ENCODE measurements at places on chromosomes 11 and 22.

- no peak for DNase-seq
Measured at GRCh38 chr11:19962801-19963175, 197.5 kb downstream of the DBX1 start.

GRCh38 chr22:50329236-50329635 lies 2.4 kb upstream of the DENND6B start:
- DNase-seq, result no peak

DNA sequence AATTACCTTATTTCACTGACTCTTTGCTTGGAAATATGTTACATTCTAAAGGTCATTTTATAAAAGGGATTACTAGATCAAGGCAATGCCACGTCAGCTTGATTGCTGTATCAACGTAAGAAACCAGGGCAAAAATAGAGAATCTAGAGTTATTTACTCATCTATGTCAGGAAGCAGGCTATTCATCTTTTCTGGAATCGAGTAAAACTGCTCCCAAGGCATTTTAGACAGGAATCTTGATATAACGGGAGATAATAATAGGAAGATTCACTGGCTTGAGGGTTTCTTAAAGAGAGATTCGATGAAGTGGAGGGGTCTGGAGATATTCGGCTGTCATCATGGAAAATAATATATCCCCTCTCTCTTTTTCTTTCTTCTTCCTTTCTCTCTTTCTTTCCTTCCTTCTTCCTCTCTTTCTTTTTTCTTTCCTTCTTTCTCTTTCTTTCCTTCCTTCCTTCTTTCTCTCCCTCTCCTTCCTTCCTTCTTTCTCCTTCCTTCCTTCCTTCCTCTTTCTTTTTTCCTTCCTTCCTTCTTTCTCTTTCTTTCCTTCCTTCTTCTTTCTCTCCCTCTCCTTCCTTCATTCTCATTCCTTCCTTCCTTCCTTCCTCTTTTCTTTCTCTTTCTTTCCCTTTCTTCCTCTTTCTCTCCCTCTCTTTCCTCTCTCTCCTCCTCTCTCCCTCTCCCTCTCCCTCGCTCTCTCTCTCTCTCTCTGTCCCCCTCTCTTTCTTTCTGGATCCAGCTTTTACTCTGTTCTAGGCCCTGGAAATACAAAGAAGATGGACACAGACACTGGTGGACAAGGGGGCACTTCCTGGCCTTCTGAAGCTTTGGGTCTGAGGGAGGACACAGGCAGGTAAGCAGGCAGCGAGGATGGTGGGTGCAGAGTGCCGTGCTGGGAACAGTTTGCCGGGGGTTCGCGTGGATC lies 18.1 kb upstream of the RASD2 start:
- no peak for DNase-seq

DNA sequence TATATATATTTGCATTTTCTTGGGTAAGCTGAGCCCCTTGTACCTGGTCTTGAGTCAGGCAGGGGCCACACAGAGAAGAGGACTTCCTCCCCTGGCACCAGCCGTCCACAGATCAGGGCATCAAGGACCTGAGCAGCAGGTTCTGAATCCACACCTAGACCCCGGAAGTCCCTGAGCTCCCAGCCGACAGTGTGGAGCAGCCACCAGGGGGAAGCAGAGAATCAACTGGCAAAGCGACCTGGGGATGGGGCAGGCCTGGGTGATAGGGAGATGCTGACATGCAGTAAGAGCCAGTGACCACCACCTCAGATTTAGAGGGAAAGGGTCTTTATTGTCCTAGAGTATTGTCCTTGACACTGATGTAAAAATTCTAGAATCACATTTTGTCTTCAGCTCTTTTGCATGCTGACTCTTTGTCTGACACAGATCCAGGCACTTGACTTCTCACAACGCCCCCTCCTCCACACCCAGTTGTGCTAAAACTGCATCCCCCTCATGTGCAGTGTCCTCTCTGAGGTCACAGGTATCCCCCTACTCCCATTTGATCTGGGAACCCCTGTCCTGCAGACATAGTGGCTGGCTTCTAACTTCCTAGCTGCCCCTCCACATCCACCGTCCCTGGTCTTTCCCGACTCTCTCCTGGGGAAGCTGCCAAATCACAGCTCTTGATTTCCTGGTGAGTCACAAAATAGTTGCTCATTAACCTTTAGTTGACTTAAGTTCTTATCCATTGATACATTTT lies 109.3 kb downstream of the GGTLC2 start:
- DNase-seq, result peak; percentile 35

GRCh38 chr11:119316016-119316728 lies 758 bp downstream of the MCAM start:
- DNase-seq, result no peak

GRCh38 chr11:23866641-23867040 lies 630.2 kb upstream of the LUZP2 start:
- no peak for DNase-seq

DNA sequence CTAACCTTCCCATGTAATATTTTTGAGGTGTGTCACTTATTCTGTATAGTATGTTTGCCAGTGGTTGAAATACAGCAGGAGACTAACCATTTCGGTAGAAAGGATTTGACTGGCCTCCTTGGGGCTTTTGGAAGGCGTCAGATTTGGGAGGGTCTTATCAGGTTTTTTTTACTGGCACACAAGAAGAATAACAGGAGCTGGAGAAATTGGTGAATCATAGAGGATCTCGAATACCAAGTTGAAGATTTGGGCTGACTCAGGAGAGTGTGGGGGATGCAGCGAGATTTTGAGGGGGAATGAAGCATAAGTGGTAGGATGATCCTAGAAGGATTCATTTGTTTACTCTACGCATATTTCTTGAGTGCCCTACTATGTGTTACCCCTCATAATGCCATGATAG lies 200.5 kb downstream of the DDX10 start:
- DNase-seq, result no peak

GRCh38 chr11:121613724-121614123 lies 161.0 kb upstream of the SORL1-AS1 start:
- no peak for DNase-seq

GRCh38 chr22:28656181-28656580 lies 23.5 kb downstream of the TTC28 start:
- no peak for DNase-seq

- DNase-seq, result no peak
Measured at GRCh38 chr22:40965936-40966725, 15.0 kb downstream of the RBX1 start.

- no peak for DNase-seq
Measured at GRCh38 chr22:29951791-29952413, 68.9 kb downstream of the MTMR3 start.

DNA sequence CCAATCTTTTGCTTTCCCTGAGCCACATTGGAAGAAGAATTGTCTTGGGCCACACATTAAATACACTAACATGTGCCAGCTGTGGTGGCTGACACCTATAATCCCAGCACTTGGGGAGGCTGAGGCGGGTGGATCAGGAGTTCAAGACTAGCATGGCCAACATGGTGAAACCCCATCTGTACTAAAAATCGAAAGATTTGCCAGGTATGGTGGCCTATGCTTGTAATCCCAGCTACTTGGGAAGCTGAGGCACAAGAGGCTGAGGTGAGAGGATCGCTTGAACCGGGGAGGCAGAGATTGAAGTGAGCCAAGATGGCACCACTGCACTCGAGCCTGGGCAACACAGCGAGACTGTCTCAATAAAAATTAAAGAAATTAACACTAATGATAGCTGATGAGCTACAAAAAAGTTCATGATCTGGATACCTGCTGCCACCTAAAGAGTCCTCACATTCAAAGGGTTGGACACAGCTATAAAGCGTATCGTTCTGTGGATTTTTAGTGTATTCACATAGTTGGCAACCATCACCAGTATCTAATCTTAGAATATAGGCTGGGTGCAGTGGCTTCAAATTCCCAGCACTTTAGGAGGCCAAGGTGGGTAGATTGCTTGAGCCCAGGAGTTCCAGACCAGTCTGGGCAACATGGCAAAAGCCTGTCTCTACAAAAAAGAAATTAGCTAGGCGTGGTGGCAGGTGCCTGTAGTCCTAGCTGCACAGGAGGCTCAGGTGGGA lies 3.4 kb upstream of the LDHC start:
- DNase-seq, result no peak

GRCh38 chr11:122248131-122248530 lies 132.1 kb upstream of the BLID start:
- DNase-seq, result no peak

GRCh38 chr11:92424281-92424680 lies 199.7 kb downstream of the FAT3 start:
- DNase-seq, result no peak

DNA sequence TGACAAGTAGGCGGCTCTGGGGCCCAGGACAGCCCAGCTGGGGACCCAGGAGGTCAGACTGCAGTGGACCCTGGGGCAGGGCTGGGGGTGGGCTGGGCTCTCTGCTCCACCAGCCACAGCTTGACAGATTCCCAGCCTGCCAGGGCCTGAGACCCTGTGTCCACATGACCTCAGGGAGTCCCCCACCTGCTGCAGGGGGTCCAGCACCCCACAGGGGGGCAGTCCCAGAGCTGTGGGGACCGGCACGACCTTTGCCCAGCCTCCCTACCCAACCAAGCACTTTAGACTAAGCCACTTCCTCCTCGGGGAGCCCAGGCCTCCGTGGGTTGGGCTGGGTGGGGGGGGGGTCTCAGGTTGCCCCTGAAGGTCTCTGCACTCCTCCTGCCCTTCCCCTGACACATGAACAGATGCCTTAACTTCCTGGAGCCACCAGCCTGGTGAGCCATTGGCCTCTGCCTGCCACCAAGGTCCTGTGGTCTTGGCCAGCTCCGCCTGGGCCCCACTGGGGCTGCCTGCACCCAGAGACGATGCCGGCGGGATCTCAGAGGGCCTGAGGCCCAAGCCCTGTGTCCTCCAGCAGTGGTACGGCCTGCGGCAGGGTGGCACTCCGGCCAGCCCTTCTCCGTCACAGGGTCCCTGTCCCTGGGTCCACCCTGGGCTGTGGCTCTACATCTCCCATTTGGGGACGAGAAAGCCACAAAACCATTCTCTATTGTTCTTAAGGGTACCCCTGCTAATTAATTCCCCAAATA lies 3.4 kb downstream of the CCDC188 start:
- no peak for DNase-seq

DNA sequence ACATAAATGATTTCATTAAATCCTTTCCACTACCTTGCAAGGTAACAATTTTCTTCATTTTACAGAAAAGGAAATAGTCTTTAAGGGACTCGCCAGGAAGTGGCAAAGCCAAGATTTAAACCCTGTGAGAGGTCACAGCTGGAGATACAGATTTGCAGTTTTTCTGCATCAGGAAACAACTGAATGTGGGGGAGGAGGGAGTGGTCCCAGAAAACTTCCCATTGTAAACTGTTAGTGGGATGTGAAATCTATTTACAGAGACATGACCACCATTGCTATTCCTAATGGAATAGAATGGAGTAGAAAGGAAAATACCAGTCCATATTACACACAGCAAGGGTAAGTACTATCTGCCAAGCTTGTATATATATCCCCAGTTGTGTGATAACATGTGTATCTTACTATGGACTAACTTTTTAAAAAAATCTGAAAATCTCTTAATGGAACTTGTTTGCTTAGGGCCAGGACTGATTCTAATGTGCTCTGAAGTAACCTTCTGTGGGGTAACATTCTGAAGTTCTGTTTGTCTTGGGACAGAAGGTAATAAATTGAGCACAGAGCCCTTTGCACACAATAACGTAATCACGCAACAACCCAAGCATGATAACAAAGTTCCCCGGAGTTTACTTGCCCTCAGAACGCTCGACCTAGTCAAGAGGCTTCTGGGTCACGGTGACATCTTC lies 10.9 kb upstream of the TSKU start:
- DNase-seq, result no peak

- DNase-seq, result no peak
Measured at GRCh38 chr11:45440111-45440510, 154.0 kb upstream of the SYT13 start.

GRCh38 chr22:25896098-25896497 lies 154.1 kb downstream of the MYO18B start:
- DNase-seq, result no peak

- no peak for DNase-seq
Measured at GRCh38 chr11:47477753-47478152, 28.8 kb upstream of the RAPSN start.

GRCh38 chr11:134545521-134545920 lies 133.5 kb upstream of the B3GAT1 start:
- DNase-seq, result no peak

DNA sequence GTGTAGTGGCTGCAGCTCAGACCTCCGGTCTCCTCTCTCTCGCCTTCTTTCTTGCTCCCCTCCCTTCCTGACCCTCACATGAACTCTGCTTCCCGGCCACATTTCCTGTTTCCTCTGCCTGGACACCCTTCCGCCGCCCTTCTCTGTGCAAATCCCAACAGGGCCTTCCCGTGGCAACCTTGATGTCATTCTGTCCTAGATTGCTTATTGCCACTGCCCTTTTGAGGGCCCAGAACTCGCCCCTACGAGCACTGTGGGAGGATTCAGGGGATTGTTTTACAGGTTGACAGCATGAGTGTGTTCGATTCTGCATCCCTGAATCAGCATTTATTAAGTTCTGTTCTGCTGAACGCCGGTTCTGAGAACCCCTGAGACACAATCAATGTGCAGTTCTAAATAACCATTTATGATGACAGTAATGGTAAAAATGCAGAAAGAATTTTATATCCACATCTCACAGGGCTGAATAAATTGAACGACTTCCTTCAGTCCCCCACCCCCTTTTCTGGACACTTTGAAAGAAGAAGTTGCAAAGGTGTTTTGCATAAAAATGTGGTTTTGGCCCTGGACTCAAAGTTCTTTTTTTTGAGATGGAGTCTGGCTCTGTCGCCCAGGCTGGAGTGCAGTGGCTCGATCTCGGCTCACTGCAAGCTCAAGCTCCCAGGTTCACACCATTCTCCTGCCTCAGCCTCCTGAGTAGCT lies 6.4 kb downstream of the BATF2 start:
- DNase-seq, result peak; percentile 33

DNA sequence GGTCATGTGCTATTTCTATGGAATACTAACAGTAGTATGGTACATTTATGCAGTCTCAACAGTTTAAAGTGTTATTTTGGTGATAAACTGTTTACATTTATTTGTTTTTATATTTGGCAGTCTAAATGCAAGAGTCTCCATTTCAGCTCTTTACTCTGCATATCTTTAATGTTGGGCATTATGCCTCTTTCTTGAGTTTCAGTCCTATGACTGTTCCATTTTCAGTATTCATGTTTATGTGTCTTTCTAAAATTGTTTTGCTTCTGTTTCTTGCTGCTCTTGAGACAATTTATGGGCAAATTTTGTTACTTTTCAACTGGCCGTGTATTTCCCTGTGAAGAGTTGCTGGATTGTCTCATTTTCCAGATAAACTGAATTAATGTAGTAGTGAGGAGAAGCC lies 6.6 kb upstream of the RAB30 start:
- DNase-seq, result no peak

DNA sequence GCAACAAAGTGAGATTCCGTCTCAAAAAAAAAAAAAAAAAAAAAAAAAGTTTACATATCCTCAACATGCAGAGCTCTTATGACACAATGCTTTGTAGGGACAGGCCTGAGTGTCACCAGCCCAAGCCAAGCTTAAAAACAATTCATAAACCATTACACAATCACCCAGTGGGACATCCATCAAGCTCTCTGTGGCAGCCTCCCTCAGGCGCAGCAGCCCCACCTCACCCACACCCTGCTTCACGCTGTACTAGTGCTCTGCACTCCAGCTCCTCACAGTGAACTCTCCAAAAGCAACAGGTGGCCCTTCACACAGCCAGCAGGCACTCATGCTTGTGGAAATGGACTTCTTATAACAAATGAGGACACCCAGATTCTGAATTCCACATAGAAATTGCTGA lies 3.5 kb upstream of the FOXRED2 start:
- DNase-seq, result no peak

GRCh38 chr22:50326956-50327710 lies at the start of gene DENND6B:
Gene DENND6B, minus strand, starts transcription at chr22:50327012. Its CDS starts 24 bp downstream, at chr22:50326988.
- peak; percentile 59 for DNase-seq
